MV-4-11 (cell line): ENCODE measurements at places on chromosomes 16 and 17.
A peak's percentile ranks its signal among the peaks of the same experiment; 100 is the strongest.

GRCh38 chr17:67016039-67016762 lies 28.2 kb upstream of the CACNG1 start:
- no peak for DNase-seq

DNA sequence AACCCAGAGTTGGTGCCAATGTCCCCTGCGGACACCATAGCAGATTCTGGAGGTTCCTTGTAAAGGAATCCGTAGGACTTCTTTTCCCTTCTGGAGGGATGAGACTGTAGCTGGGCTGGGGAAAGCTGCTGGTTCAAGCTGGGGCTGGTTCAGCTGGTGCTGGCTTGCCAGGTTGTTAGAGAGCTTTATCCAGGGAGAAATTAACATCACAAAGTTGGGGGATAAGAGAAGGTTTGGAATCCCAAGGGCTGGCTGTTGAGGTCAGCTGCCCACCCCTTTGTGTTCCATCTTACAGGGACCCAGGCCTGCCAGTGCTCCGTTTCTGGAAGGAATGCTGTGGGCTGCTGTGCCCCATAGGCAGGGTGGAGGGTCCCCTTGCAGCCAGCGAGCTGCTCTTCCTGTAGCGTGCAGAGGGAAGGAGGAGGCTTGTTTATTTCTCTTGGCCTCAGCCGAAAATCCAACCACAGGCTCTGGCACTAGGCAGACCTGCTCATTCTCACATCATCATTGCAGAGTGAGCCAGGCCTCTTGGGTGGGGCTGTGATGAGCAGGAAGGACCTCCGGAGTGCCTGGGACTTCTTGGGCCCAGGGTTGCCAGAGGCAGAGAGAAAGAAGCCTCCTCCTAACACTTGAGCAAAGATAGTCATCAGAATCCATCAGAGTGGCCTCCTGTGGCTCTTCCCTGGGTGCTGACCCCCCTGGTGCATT lies 251.1 kb downstream of the SEC14L1 start:
- DNase-seq, result no peak

DNA sequence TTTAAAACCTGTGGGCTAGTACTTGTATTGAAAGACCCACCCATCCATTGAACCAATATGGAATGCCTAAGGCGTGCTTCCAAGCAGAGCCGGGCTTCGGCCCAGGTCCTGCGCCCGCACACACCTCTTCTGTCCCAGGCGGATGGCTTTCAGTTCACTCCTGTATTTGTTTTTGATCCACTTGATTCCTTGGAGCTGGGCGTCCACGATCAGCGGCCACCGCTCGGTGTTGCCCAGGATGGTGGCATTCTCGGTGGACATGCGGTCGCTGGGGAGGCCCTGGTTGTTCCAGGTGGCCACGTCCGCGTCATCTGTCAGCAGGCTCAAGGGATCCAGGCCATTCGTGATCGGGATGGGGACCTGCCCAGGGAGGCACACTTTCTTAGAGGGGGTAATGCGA lies 75.9 kb downstream of the PGS1 start:
- DNase-seq, result no peak

- no peak for DNase-seq
Observed at GRCh38 chr17:51279183-51279582, 18.8 kb downstream of the UTP18 start.

- peak; percentile 86 for DNase-seq
Observed at GRCh38 chr16:76052725-76053124, 224.5 kb upstream of the CNTNAP4 start.

- DNase-seq, result no peak
Observed at GRCh38 chr16:55130911-55131310, 193.1 kb upstream of the IRX6 start.

- DNase-seq, result no peak
Observed at GRCh38 chr16:11333010-11333409, 12.2 kb upstream of the RMI2 start.

GRCh38 chr17:56887105-56887504 lies 26.7 kb downstream of the TRIM25 start:
- peak; percentile 67 for DNase-seq

GRCh38 chr16:18999045-18999393 lies 15.3 kb downstream of the TMC7 start:
- DNase-seq, result no peak

GRCh38 chr17:52740006-52740405 lies 581.5 kb upstream of the CA10 start:
- no peak for DNase-seq

GRCh38 chr16:51434567-51435198 lies 283.6 kb upstream of the SALL1 start:
- DNase-seq, result no peak
